ENCODE measurements at places on chromosomes 4 and X.

GRCh38 chrX:102548231-102548630, 31.7 kb upstream of the TMSB15A start:
- H3K4me1 ChIP-seq = peaks cover 3% of the 10 kb centered on the region
- no peak for DNase-seq
- no peak overlapping the region for H3K27ac ChIP-seq
- no peaks in the 10 kb centered on the region for H3K27me3 ChIP-seq

GRCh38 chr4:69760455-69760854, at the start of gene SULT1B1:
SULT1B1 (minus strand) TSS chr4:69760620; CDS start chr4:69755217, 5,403 bp downstream.
- H3K4me1 ChIP-seq = peaks cover 10% of the 10 kb centered on the region
- H3K36me3 ChIP-seq = no peaks in the 10 kb centered on the region
- H3K27ac ChIP-seq = peak within 1 kb of the TSS; percentile 60
- no peaks in the 10 kb centered on the region for H3K27me3 ChIP-seq

- no peaks in the 10 kb centered on the region for H3K36me3 ChIP-seq
- no peaks in the 10 kb centered on the region for H3K4me1 ChIP-seq
- no peaks in the 10 kb centered on the region for H3K27me3 ChIP-seq
- H3K4me3 ChIP-seq = no peak overlapping the region
- H3K27ac ChIP-seq = no peak overlapping the region
Measured at GRCh38 chrX:16258882-16259281, 91.6 kb downstream of the MAGEB17 start.

GRCh38 chrX:46278572-46278971, 266.6 kb downstream of the ZNF674 start:
- no peaks in the 10 kb centered on the region for H3K36me3 ChIP-seq
- DNase-seq = no peak
- no peaks in the 10 kb centered on the region for H3K27me3 ChIP-seq
- no peaks in the 10 kb centered on the region for H3K4me1 ChIP-seq
- no peak overlapping the region for H3K4me3 ChIP-seq

- H3K36me3 ChIP-seq = no peaks in the 10 kb centered on the region
- no peaks in the 10 kb centered on the region for H3K4me1 ChIP-seq
- H3K4me3 ChIP-seq = no peak overlapping the region
- H3K27ac ChIP-seq = no peak overlapping the region
- H3K27me3 ChIP-seq = no peaks in the 10 kb centered on the region
Measured at GRCh38 chr4:185597532-185598188, 62.4 kb upstream of the PDLIM3 start.
